ENCODE measurements at places on chromosomes 5 and 9.
A peak's percentile ranks its signal among the peaks of the same experiment; 100 is the strongest.

GRCh38 chr9:132864691-132865090, 13.4 kb downstream of the AK8 start:
- DNase-seq = no peak

GRCh38 chr5:68886814-68887213, 207.0 kb upstream of the SLC30A5 start:
- no peak for DNase-seq

DNA sequence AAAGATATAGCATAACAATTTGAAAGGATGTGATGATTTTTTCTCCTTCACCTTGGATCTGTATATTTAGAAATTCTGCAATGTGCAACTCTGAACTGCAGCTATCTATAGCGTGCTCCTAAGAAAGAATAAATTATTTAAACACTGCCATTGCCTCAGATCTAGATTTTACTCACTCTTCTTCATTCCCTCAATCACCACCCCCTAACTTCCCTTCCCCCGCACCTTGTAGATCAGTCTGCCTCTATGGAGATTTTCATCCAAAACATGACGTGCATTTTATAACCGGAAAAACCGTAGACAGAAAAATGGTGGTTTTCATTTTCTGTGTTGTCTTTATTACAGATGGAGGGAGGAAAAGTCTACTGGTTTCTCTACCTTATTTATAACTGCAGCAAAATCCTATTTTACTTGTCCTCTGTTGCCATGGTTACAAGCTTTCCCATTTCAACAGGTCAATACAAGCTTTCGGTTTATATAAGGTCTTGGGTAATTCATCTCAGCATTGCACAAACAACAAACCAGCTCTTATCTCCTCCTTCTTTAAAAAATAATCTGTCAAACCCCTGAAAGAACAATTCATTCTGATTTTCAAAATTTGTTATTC, 480.0 kb downstream of the TAF11L14 start:
- DNase-seq = no peak

GRCh38 chr5:143206196-143207053, 197.1 kb downstream of the NR3C1 start:
- no peak for DNase-seq

DNA sequence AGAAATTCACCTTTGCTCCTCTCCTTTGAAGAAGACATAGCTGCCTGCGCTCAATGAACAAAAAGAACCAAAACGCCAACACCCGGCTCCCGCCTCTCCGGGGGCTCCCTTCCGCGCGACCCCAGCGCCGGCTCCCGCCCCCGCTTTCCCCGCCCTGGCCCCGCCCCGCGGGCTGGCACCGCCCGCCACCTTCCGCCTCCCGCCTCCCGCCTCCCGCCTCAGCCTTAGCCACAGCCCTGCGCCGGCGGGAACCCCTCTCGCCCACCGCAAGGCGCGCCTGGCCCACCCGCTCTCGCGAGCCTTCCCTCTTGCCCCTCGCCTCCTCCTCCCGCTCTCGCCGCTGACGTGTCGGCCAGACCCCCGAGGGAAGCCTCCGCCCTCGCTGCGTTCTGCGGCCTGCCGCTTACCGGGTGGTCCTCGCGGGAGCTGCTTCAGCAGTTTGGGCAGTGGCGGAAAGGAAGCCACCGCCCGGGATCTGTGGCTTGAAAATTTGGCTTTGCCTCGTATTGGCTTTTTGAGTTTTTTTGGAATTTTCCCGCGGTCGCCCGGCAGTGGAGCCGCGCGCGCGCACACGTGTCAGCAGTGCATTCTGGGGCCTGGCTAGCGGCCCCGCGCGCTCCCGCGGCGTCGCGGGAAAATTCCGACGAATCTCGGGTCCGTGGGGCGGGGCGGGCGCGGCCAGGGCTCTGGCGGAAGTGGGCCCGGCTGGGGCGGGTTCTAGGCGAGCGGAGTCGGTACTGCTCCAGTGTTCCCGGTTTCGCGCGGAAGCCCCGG, at the start of gene FANCC:
TSS of gene FANCC (minus strand) at position 591 of the 774 bp plus-strand sequence. CDS start 68,418 bp downstream, outside the sequence.
- peak; percentile 77 for DNase-seq

DNA sequence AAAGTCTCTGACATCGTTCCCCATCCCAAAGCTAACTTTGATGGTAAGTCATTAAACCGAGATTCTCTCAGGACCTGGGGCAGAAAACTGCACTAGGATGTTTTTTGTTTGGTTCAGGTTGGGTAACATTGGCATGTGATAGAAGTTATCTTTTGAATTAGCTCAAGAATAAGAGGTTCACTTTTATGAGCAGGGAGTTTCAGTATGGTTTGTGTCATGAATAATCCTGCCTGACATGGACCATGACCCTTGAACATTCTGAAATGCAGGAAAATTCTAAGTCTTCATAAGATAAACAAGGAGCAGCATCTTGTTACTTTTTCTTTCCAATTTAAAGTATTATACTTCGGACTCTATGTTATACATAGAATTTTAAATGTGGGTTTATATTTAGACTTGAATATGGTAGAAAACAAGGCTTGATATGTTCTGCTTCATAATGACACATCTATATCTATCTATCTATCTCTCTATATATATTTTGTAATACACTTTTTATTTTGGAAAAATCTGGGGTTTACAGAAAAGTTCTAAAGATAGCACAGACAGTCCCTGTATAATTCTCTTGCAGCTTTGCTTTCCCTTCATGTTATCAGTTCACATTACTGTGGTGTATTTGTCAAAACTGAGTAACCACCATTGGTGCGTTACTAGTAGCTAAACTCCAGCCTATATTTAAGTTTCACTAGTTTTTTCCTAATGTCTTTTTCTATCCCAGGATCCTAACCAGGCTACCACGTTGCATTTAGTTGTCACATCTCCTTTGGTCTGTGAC, 102.7 kb upstream of the TAF11L2 start:
- no peak for DNase-seq

GRCh38 chr5:86332851-86333250, 284.9 kb upstream of the COX7C start:
- DNase-seq = no peak

GRCh38 chr5:170745481-170746071, 37.9 kb upstream of the GABRP start:
- DNase-seq = no peak

DNA sequence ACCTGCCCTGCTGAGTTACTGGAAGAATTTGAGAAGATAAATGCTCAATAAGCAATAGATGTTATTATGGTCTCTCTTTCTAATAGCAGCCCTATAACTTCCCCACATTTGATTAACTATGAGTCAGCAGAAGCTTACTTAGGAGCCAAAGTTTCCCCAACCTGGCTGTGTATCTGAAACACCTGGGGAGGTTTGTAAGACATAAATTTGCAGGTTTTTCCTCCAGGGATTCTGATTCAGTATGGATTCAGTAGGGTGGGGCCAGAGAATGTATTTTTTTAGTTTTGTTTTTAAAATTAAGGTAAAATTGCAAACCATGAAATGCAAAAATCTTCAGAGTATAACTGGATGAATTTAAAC, 44.9 kb upstream of the GNPDA1 start:
- DNase-seq = no peak

- DNase-seq = no peak
These were observed 17.3 kb upstream of the RNU6ATAC start for GRCh38 chr9:134181648-134182034.

DNA sequence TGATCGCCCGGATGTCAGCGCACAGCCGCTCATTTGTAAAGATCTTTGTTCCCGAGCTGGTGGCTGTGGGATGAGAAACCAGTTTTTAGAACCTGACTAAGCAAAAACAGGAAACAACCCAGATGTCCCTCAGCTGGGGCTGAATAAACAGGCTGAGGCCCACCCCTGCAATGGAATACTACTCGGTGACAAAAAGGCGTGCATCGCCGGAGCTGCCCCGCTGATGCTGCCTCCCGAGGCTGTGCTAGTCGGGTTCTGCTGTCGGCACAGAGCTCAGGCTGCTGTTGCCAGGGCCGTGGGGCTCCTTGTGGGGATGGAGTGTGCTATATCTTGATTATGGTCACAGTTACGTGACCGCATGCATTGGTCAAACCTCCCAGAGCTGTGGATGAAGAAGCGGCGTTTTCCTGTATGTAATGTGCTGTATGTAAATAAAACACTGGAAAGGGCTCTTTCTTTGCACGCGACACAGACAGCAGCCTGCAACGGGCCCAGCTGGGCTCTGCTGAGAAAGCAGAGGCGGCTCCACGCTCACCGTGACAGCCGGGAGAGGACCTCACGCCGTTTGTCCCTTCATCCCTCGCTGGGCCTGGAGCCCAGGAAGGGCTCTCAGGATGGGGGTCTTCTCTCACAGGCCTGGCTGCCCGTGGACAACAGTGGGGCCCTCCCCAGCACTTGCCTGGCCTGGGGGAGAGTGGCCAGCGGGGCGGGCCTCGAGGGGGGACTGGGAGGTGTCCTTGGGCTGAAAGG, 51.5 kb upstream of the RNU6ATAC start:
- DNase-seq = no peak

- DNase-seq = no peak
These were observed 81.9 kb downstream of the DMRTA1 start for GRCh38 chr9:22528485-22528884.

DNA sequence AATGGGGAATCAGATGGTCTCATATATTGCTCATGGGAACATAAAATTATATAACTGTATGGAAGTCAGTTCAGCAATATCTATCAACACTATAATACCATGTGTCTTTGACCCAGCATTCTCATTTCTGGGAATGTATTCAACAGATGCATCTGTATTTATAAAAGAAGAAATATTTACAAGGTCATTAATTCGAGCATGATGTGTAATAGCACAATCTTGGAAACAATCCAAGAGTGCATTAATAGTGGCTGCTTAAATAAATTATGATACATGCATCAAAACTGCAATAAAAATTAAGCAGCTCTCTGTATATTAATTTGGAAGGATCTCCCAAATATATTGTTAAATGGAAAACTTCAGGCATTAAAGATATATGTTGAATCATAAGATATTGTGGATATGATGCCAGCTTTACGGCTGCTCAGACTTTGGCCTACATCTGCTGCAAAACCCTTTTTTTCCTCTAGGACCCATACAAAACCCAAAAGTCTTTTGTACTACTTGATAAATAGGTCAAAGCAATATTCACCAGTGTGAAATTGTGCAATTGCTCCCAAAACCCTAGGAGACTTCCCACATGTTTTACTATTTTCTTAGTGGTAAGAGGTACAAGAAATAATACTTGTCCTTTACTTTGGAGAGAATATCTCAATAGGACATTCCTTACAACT, 45.3 kb upstream of the ISOC1 start:
- DNase-seq = no peak

- DNase-seq = no peak
These were observed 1035.3 kb downstream of the CDH12 start for GRCh38 chr5:21817668-21818369.

DNA sequence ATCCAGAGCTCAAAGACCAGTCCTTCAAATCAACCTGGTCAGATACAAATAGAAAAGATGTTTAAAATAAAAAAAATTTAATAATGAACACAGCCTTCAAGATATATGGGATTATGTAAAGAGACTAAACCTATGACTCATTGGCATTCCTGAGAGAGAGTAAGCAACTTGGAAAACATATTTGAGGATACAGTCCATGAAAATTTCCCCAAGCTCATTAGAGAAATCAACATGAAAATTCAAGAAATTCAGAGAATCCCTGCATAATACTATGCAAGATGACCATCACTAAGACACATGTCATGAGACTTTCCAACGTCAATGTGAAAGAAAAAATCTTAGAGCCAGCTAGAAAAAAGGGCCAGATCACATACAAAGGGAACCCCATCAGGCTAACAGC, 512.9 kb upstream of the PTGER4 start:
- no peak for DNase-seq

- no peak for DNase-seq
These were observed 226.1 kb downstream of the SLIT3 start for GRCh38 chr5:169074839-169075238.

GRCh38 chr9:13552606-13553215, 273.2 kb upstream of the MPDZ start:
- no peak for DNase-seq

DNA sequence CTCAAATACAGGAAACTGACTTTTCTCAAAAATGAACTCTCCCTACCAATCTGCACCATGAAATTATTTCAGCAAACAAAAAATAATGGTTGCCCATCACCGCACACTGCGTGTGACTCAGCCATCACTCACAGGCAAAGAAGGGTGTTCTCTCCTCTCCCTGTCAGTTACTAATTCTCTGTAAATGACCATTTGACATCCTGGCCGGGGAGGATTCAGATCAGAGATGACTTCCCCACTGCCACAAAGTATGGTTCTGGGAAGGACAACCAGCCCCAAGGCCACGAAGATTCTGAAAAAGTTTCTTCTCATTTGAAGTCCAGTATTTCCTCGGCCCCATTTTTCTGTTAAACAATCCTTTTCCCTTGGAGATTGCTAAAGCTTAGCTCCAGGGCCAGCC, 199.4 kb downstream of the AUH start:
- no peak for DNase-seq

- no peak for DNase-seq
These were observed 19.5 kb downstream of the FAM163B start for GRCh38 chr9:133589454-133590227.

DNA sequence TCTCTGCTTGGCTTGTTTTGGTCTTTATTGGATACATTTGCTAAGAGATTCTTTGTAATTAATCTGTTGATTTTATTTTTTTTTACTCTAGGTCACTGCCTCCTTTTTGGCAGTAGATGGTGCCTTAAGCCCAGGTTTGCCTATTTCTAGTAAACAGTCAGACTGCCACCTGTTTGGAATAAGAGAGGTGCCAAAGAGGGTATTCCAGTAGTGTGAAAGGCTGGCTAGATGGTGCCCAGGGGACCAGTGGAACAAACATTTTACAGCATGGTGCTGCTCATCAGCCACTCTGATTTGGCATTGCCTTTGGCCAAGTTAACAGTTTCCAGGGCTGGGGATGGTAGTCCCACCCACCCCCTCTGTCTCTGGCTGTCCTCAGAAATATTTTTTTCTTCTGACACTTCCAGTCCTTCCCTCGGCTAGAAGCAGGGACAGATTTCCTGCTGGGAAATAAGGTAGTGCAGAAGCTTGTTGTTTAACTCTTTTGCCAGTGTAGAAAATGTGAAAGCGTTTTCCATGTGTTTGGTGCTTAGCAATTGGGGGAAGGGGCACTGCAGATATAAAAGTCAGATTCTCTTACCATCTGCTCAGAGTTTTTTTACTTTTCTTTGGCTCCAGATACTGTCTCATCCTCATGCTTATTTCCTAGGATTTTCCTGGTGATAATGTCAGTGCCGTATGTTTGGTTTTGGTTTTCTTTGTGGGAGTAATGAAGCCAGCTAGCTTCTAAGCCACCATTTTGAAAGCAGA, 36.6 kb upstream of the FBXL7 start:
- DNase-seq = no peak

- DNase-seq = no peak
These were observed 1280.6 kb upstream of the ACO1 start for GRCh38 chr9:31103836-31104235.

- DNase-seq = peak; percentile 96
These were observed 33.7 kb downstream of the USP20 start for GRCh38 chr9:129868872-129869486.

DNA sequence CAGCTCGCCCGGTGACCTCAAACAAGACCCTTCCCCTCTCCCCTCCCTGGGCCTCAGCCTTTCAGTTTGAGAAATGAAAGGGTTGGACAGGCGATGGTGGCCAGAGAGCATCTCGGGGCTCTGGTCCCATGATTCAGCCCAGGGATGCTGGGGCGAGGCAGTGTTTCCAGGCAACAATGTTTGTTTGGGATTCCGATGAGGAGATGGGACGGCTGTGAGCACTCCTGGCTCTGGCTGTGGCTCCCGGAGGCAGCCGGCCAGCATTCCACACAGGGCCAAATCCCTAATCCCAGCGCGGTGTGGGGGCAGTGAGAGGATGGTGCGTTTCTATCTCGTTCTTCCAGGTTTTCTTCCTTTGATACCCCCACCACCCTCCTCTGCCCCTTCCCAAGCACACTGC, 66.0 kb downstream of the HMCN2 start:
- DNase-seq = no peak

GRCh38 chr5:14783691-14784090, 87.9 kb downstream of the ANKH start:
- DNase-seq = no peak

Data from CD4-positive, alpha-beta T cell treated with Interleukin-6 at 100 ng/mL for 8 hours (primary cell).